ENCODE measurements at places on chromosomes 7 and 10.
A peak's percentile ranks its signal among the peaks of the same experiment; 100 is the strongest.

DNA sequence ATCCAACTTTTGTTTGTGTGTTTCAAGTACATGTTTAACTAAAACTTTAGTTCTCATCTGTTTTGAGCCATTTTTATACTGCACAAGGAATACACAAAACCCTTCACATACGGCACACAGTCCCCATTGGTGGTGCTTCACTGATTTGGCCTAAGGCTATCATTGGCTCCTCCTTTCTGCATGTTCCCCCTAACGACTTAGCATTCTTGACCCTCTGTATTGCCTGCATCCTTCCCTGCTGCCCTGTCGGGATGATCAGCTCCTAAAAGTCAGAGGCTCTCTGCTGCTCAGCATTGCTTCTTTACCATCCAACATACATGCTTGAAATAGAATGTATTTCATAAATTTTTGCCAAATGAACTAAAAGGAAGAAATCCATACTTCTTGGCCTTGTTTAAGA, 111.4 kb upstream of the ABCB5 start:
- no peak for DNase-seq

DNA sequence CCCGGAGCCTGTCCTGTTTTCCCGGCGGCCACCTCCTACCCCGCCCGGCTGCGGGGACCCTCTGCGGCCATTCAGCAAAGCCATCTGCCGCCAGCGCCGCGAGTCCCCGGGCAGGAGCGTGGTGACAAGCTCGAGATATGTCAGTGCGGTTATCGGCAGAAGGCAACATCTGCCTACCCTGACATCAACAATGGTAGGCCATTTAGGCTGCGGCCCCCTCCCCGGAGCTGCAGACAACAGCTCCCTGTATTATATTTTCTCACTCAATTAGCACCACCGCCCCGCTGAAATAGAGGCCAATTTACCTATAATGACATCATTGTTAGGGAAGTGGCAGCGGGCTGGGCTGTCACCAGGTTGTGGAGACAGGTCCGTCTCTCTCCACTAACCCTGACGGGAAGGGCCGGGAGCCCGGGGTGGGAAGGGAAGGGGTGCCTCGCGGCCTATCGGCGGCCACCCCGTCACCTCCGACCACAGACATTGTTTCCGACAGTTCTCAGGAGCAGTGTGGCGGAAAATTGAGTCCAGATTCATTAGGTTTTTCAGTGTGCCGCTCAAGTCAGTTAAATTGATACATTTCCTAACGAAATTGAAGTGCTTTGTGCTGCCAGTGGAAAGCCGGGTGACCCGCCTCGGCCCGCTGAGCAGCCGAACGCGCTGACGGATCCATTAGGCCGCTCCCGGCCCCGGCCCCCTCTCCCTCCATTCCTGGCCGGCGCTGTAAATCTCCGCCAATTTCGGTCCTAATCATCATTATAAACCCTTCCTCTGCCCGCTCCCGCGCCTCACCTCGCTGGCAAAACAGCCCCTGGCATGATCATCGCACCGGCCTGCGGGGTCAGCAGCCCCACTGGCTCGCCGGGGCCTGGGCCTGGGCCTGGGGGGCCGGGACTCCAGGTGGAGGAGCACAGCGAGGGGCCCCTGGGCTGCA, 43.0 kb downstream of the UNCX start:
- no peak for DNase-seq

GRCh38 chr10:113060201-113061053, 110.4 kb downstream of the TCF7L2 start:
- peak; percentile 50 for DNase-seq

DNA sequence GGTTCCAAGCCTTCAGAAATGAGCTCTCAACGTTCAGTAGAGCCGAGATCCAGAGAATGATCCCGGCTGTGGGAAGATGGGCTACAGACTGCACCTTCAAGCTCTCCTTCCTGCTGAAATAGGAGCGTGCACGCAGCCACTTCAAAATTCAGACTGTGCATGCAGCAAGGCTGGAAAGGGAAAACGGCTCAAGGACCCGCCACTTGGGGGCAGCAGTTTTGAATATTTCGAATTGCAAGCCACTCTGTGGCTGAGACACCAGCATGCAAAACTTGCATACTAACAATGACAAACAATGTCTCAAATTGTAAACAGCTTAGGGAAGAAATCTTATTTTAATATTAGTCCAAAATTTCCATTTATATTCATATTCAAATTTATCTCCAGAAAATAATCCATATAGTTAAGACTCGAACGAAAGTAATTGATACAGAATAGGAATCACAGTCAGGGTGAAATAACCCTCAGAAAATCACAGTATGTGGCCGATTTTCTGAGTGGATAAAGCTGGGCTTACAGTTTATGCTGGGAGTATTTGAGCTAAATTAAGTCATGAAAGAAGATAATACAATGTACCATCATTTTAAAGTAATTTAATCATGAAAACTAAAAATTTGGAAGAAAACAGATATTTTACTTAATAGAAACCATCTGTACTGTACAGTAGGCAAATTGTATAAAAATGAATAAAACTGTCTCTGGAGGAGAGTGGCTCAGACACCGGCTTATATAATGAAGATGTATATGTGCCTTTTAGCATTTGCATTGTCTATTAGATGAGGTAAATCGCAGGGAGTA, 137.9 kb upstream of the MKI67 start:
- peak; percentile 78 for DNase-seq

GRCh38 chr7:84085998-84086397, 108.6 kb downstream of the SEMA3A start:
- no peak for DNase-seq

- DNase-seq: no peak
Measured at GRCh38 chr7:50554431-50555322, 10.5 kb downstream of the DDC start.

- peak; percentile 92 for DNase-seq
Measured at GRCh38 chr10:122461367-122461728, at the start of gene HTRA1. Gene HTRA1, plus strand, starts transcription at chr10:122461553. Its CDS starts 100 bp downstream, at chr10:122461653.

DNA sequence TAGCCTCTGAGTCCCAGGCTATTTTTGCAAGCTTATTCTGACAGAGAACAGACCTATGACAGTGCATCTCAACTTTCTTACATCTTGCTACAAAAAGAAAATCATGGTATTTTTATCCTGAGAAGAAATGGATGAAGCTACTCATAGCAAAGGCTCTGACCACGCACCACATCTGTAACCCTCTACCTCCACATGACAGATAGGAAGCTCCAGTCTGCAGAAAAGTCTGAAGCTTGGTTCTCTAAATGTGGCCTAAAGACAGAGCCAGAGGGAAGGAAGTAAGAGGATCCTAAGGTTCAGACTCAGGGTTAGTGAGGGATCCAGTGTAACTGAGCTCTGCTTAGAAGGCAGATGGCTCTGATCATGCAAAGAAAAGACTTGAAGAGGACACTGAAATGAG, 58.4 kb upstream of the ABCB5 start:
- DNase-seq: no peak

DNA sequence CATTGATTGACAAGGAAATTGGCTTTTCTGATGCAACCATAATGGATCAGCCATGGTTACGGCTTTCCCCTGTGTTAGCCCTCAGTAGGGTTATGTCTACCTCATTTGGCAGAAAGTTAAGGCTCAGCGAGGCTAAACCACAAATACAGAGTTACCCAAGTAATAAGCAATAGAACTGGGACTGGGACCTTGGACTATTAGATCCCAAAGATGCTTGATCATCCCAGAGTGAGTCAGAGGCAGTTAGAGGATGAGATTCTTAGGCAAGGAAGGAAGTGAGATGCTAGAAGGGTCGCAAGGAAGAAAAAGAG, 401.4 kb downstream of the TNS3 start:
- no peak for DNase-seq

DNA sequence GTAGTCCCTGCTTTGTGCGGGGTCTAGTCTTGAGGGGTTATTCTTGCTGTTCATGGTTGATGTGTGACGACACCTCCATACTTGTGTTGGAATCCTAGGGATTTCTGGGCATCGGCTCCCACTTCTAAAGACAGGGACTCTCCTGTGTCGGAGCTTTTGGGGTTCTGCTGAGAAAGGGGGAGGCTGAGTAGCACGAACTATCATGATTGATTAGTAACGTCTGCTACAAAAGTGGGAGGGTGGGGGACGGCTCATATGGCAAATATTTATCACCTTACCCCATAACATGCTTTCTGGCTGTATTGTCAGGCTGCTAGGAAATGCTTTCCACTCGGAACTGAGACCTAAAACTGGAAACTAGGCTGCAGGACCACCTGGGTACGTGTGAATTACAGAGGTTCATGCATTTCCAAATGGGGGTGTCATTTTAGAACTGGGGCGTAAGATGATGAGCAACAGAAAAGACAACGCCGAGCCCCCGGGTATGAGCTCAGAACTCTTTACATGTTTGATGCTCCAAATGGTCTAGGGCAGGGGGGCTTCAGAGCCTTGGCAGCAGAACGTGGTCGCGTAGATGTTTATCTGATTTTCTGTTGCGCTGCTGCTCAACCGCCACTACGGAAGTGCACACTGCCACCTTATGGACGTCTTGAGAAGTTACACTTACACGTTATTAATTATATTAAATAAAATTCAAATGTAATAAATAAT, 15.1 kb upstream of the NME8 start:
- DNase-seq: peak; percentile 82

DNA sequence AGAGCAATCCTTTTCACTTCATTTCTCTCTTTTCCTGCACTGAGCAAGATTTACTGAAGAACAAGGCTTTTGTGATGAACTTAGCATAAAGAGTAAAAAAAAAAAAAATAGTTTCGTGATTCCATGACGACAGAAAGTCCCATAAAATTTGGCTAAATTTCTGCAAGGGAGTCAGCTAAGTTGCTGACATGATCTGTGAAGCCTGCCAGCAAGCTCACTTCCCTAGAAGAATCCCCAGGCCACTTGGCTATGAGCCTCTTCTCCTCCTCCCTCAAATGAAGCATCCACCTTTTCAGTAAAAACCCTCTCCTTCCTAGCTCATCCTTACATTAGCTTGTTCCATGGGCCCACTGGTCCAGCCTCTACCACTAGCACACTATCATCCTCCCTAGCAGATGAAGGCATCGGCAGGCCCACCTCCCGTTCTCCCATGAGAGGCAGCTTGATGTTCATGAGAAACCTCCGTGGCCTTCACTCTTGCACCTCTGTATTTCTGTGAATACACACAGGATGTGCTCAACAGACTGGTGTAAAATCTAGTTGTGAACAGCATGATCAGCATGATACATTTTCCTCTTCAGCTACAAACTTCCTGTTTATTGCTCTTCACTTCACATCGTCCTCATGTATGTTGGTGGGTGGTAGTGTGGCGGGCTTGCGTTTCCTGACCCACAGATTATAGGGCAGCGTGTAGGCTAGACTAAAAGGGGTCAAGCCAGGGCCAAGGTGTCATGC, 30.9 kb downstream of the GIMAP8 start:
- no peak for DNase-seq
